Esophagus squamous epithelium (tissue), 5 donors: ENCODE measurements at places on chromosomes 3 and 15.

DNA sequence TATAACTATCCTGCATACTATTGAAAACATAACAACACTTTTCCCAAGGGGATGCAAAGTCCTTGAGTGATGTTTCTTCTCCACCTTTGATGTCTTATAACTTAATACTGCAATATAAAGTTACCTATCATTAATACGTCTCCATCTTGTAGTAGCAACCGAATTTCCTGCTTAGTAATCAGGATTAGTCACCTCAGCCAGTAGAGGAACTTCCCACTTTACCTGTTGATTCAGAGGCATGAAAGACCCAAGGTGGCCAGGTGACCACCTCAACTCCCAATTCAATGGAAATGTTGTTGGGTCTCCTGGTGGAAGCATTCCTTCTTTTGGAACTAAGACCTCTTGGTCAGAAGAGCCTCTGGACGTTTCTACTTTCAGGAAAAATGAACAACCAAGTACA, 3.5 kb upstream of the TMCC1 start:
- no peak for DNase-seq

DNA sequence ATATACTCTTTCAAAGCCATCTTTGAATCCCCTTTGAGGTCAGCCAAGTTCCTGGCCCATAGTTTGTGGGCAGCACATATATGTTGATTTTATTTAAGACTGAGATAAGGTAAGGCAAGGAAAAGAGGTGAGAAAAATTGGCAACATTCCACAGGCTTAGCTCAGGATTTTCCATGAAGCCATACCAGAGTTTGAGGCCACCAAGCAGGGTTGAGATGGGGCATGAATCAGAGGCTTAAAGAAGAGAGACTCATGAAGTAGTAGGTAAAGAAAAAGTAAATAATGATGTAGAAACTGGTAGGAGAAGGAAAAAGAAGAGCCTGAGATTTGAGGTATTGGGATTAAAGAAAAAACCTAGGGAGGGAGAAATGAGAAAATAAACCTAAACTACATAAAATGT, 89.2 kb downstream of the MYO5A start:
- no peak for DNase-seq

DNA sequence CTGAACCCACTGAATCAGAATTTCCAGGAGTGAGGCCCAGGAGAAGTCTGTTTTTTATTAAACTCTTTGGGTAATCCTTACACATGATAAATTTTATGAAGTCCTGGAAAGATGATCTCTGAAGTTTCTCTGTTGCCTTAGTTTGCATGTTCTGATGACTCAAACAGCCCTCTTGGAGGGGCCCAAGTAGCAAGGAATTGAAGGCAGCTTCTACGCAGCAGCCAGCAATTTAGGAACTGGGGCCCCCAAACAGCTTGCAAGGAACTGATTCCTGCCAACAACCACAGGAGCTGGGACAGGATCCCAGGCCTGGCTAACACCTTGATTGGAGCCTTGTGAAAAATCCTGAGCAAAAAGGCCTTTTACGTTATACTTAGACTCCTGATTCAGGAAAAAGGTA, 5.4 kb upstream of the ACP3 start:
- no peak for DNase-seq

DNA sequence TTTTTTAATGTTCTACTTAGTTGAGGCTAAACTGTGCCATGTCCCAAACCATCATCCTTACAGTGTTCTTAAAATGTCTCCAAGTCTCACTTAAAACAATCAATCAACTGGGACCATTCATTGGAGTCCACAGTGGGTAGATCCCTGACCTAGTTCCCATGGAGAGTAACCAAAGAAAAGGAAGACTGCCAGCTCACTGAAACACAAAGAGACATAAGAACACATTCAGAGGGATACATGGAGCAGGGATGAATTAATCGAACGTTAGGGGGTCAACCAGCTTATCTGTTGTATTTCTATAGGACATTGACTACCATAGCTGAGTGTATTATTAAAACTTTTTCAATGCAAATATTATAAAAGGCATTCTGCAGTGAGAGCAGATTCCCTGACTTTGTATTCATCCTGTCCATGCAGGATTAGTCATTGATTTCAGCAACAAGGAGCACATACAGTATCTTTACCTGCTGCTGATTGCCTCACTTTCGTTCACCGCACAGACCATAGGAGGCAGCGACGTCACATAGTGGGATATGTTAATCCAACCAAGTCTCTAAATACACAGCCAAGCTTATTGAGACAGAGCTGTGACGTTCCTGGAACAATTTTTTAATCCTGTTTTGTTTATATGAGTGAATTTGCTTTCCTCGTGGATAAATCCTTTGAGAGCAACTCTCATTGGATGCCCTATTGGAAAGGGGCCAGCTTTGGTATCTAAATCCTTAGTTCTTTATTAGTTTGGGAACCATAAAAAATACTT, 364.9 kb upstream of the RBMS3 start:
- DNase-seq = no peak

DNA sequence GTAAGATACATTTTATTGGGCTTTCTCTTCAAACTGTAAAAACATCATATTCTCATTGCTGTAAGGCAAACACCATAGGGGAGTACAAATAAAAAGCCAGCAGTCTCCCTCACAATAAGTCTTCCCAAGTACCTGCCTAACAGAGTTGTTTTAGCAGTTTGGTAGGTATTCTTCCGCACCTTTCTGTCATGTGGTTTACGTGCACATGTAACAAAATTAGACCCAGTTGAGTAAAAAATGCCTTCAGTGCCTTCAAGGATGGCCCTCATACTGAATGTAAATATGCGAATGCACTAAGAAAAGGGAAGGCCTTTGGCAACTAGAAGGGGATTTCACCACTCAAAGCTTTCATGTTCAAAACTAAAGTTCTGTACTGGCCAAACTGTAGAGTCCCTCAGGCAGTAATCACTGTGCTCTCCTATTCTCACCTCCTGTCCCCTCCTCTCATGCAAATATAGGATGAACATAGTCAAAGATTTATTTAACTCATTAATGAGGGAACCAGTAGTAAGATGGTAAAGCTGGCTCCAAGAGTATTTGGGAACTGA, 26.4 kb downstream of the USP3 start:
- no peak for DNase-seq

DNA sequence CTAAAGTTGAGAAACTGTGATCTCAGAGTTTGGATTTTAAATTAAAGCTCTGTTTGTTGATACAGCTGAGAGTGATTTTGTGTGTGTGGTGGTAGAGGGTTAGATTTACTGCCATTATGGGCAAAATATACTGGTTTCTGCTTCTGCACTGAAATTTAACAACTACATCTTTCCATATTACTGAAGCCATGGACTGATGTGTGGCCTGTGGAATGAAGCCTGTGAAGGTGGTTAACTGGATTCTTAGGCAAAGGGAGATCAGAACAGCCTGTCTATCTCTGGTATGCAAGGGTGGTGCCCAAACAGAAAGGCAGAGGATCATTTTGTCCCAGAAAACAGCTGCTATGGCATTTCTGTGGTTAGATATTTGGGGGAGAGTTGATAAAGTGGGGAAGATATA, 297.3 kb upstream of the THBS1 start:
- DNase-seq = no peak

DNA sequence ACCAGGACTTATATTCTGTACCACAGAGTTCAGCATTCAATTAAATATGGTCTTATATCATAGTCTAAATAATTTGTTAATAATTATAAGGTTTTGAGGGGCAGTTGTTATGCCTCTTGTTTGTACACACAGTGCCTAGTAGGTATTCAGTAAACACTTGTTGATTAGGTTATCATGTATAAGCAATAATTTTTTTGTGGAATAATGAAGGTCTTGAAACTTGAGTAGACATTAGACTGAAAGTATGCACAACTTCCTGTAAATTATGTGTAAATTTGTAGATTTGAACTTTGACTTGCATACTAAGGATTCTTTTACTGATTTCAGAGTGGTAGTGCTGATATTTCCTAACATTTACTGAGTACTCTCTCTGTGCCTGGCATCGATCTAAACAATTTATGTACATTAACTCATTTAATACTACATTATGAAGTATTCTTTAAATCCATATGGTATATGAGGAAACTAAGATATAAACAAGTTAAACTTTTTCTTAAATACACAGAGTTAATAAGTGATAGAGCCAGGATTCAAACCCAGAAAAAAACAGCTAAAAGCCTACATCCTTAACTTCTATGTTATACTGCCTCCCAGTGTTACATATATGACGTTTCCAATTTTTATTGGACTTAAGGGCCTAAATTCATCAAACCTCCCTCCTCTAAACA, 65.1 kb downstream of the GLCE start:
- no peak for DNase-seq

- DNase-seq = no peak
These were observed 33.4 kb upstream of the TBL1XR1 start for GRCh38 chr3:177230641-177231040.

DNA sequence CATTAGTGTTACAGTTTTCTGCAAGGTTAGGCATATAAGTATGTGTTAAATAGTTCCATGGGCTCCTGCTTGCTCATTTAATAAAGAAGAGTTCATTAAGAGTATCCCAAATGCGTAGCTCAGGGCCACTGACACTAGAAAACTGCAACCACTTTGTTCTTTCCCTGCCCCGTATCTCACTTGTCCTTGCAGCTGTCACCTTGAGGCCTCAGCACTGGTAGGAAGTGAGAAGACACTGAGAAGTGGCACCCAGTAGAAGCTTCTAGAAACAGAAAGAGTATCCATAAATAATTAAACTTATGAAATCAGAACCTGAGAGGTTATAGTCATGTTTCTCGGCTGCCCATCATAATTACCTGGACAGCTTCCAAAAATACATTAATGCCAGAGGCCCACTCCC, 266.0 kb downstream of the KCNMB2 start:
- no peak for DNase-seq

DNA sequence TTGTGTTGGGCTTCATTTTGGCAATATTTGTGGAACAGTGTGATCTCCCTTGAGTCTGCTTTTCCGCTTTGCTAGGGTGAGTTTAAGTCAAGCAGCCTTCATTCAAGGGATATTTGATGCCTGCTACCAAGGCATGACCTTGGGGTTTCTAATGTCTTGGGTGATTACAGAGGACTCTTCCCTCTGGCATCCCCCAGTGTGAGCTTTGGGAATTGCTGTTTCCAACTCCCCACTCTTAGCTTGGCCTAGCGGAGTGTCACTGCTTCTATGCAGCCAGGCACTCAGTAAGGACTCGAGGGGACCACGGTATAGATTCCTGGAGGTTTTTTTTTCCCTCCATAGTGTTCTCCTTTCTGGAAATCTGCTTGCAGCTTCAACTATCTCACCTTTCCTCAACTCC, 21.1 kb downstream of the GCNT3 start:
- DNase-seq = no peak

DNA sequence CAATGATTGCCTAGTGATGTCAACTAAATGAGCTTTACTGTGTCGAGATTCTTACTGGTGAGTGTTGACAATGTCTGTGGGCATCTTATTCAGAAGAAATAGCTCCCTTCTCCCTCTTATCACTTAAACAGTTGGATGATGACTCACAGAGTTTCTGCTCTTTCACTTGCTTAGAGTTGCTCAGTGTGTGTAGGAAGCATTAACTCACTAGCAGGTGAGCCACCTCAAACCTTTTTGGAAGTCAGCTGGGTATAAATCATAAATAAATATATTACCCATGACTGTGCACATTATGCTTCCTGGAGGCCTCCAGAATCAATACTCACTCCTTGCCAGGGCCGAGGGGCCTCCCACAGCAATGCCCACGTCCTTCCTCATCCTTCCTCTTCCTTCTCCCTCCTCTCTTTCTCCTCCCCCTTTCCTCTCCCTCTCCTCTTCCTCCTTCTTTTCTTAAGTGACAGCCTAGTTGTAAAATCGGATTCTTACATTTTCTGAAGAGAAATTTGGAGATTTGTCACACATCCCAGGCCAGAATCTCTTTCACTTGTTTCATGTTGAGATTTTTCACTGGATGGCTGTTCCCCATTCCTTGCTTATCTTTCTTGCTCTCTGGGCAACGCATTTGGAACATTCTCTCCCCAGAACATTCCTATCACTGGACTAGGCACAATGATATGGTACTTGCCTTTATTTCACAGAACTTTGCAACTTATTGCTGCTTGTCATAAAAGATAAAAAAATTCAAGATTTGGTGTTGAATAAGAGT, 17.5 kb downstream of the SHC4 start:
- DNase-seq = no peak

GRCh38 chr3:141432904-141433303, 53.9 kb upstream of the RASA2 start:
- no peak for DNase-seq

- DNase-seq = no peak
These were observed 19.6 kb downstream of the CYFIP1 start for GRCh38 chr15:22960556-22960955.

GRCh38 chr3:104632947-104633346, 733.8 kb upstream of the ALCAM start:
- no peak for DNase-seq

GRCh38 chr3:184619369-184619768, 57.8 kb downstream of the EPHB3 start:
- DNase-seq = no peak

DNA sequence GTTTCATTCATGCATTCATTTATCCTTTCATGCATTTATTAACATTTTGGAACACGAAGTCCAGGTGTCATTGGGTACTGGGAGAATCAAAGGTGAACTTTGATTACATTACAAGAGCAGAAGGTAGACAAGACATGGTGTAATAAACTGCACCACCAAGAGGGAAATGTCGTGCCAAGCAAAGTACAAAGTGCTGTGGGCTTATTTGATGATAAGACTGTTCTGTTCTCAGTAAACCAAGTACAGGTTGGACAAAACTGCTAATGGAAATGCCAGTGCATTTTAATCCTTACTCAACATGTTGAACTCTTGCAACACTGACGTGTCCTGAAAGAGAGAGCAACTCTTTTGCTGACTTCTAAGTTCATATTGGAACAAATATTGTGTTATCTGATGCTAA, 69.4 kb downstream of the MME start:
- no peak for DNase-seq

DNA sequence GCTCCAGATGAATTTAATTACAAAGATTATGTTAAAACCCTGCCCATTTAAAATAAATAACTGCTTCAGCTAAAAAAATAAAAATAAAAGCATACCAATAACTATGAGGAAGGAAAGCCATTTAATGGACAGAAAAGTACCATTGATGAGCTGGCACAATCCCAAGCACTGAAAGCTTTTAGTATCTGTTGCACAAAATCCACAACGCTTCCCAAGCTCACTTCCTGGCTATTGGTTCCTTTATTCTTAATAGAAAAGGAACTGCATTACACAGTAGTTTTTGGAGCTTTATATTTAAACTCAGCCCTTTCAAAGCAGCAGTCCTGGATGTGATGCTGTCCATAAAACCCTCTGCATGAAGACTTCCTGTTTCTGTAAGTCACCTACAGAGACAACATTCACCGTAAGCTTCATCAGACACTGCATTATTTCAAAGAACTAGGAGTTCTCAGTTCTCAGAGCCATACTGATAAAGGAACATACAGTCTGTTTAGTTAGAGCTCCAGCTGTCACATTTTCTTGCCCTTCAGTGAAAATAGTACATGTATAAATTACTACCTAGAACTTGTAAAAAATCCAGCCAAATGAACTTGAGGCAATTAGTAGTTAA, 81.5 kb downstream of the CSNK1G1 start:
- no peak for DNase-seq

DNA sequence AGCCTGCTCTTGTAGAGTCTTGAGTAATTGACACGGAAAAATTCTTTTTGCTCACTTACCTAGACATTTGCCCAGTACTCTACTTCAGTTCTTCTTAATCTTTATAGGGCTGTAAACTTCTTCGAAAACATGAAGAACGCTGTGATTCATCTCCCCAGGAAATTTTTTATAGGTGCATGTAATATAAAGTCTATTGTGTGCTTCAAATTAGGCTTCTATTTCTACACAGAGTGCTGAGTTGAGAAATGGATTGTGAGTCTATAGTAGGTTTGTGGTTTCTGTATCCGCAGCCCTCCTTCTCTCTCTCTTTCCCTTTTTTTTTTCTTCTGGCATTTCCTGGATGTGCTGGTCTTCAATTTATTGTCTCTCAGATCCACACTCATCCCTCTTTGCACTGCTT, 183.3 kb upstream of the DCBLD2 start:
- no peak for DNase-seq
